ENCODE measurements at places on chromosomes 13 and 19. TPM values are rescaled to one million over a fixed set of nuclear protein-coding genes. Genes with fewer than 3 reads are reported as not detected.

GRCh38 chr13:34414616-34415015, 527.5 kb upstream of the NBEA start:
- no peaks in the 10 kb centered on the region for H3K36me3 ChIP-seq
- H3K4me3 ChIP-seq = no peak overlapping the region
- no peaks in the 10 kb centered on the region for H3K4me1 ChIP-seq
- H3K27me3 ChIP-seq = no peaks in the 10 kb centered on the region

DNA sequence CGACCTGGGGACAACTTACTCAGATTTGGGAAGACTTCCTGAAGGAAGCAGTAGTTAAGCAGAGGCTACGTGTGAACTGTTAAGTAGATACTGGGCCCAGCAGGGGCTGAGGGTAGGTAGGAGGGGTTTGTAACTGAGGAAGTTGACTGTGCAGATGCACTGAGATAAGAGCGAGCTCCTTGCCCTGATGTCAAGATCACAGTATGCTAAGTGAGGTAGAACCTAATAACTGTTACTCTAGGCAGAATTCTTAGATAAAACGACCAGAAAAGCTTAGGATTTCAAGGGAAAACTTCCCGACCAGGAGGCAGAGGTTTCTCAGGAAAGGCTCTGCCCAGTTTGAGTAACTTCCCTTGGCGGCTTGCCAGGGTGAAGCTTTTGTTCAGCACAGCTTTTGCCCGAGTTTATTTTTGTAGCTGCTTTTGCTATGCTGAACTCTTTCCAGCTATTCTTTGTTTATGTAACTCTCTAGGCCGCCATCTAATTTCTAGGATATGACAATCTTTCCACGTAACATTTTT, 632.1 kb downstream of the DIAPH3 start:
- H3K36me3 ChIP-seq = no peaks in the 10 kb centered on the region
- no peak overlapping the region for H3K4me3 ChIP-seq
- H3K4me1 ChIP-seq = peaks cover 26% of the 10 kb centered on the region
- H3K27me3 ChIP-seq = no peaks in the 10 kb centered on the region
- DNase-seq = peak; percentile 87

DNA sequence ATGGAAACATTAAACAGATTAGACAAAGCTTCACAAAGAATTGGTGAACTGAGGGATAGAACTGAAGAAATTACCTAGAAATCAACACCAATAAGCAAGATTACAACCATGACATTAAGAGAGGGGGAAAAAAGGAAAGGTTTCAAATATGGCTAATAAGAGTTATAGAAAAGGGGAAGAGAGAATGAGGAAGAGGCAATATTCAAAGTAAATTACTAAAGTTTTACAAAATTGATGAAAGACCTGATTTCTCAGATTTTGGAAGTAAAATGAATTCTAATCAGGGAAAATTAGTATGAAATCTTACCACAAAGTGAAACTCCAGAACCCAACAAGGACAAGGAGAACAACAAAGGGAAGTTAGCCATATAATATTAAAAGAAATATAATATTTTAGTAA, 187.4 kb downstream of the NBEA start:
- H3K27me3 ChIP-seq = no peaks in the 10 kb centered on the region
- DNase-seq = no peak
- no peaks in the 10 kb centered on the region for H3K4me1 ChIP-seq

DNA sequence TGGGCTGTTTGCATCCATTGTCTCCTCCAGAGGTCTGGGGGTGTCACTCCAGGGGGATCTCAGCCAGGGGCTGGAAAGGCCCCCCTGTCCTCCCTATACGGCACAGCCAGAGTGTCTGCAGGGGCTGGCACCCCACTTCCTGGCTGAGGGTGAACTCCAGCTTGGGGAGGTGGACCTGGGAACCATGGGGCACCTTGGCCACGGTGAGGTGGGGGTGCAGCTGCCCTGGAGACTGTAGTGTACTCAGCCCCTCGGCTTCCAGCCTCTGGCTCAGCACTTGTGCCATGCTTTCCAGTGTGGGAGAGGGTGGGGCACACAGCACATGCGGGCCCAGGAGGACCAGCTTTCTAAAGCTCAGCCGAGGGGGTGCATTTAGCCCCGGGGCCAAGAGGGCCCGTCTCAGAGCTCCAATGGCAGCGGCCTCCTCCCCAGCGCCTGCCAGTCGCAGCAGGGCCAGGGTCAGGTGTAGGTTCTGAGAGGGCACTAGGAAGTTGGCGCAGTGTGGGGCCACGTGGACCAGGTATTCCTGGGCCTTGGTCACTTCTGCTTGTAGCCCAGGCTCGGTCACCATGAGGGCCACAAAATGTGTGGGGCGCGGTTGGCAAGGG, 1.4 kb downstream of the LENG9 start:
- H3K27ac ChIP-seq = peak overlapping the region; percentile 99
- DNase-seq = no peak
- H3K36me3 ChIP-seq = peaks cover 52% of the 10 kb centered on the region
- H3K27me3 ChIP-seq = peaks cover 6% of the 10 kb centered on the region
- peaks cover 35% of the 10 kb centered on the region for H3K4me1 ChIP-seq
- peak overlapping the region; percentile 59 for H3K4me3 ChIP-seq

DNA sequence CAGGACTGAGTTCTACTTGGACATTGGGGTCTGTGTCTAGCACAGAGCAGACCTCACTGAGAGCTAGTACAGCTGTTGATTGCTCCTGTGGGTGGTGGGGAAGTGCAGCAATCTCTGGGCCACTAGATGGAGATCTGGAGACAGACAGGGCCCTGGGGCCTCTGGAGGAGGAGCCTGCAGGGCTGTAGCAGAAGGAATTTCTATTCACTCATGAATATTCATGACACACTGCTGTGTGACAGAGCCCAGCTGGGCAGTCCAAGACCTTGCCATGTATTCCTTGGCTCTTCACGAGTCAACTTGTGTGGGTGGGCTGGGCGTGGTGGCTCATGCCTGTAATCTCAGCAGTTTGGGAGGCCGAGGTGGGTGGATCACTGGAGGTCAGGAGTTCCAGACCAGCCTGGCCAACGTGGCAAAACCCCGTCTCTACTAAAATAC, 37.5 kb downstream of the SUGP2 start:
- peaks cover 13% of the 10 kb centered on the region for H3K4me1 ChIP-seq
- no peak overlapping the region for H3K27ac ChIP-seq
- peak; percentile 44 for DNase-seq
- peaks cover 51% of the 10 kb centered on the region for H3K36me3 ChIP-seq

DNA sequence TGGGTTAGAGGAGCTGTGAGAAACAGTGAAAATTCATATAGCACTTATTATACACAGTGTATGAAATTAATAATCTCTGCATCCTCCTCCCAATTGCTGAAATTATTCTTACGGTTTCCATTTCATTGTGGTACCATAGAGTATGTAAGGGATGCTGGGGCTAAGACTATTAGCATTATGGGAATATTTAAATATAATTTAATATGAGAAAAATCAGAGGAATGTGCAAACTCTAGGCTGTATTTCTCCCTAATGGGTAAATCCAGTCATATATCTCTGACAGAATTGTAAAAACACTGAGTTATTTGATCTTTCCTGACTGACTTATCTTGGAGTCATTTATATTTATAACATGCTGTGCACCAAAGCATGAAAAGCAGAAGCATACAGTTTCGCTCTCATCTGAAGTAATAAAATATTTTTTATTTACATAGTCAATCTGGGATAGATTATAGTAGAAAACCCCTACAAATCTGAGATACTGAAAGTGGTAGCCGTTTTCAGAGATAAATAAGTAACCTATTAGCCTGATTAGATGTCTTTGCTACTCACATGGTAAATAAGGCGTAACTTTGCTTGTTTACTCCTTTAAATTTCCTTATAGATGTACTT, 34.9 kb downstream of the LRCH1 start:
- H3K4me3 ChIP-seq = no peak overlapping the region
- H3K4me1 ChIP-seq = peaks cover 19% of the 10 kb centered on the region
- no peaks in the 10 kb centered on the region for H3K36me3 ChIP-seq
- DNase-seq = no peak
- H3K27ac ChIP-seq = no peak overlapping the region

- peaks cover 36% of the 10 kb centered on the region for H3K4me1 ChIP-seq
- DNase-seq = no peak
- no peaks in the 10 kb centered on the region for H3K27me3 ChIP-seq
- H3K27ac ChIP-seq = no peak overlapping the region
- H3K36me3 ChIP-seq = no peaks in the 10 kb centered on the region
Measured at GRCh38 chr13:52161181-52161646, 1.8 kb upstream of the NEK3 start.

GRCh38 chr19:4088975-4089374, 22.3 kb upstream of the ZBTB7A start:
- peaks cover 43% of the 10 kb centered on the region for H3K36me3 ChIP-seq
- no peaks in the 10 kb centered on the region for H3K27me3 ChIP-seq
- H3K4me3 ChIP-seq = peak overlapping the region; percentile 47
- H3K4me1 ChIP-seq = no peaks in the 10 kb centered on the region

DNA sequence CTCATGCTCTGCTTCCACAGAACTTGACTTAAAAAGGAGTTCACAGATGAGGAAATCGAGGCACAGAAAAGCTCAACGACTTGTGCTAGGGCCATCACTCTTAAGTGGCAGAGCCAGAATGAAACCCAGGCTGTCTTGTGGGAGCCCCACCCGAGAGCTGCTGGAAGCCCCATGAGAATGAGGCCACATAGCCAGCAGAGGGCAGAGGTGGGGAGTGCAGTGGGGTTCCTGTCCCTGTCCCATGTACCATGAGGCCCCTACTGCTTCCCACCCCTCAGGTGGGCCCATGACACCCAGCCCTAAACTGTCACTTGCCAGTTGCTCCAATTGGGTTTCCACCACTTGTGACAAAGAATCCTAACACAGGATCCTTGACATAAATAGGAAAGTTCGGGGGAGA, 175.9 kb downstream of the IRS2 start:
- H3K27me3 ChIP-seq = no peaks in the 10 kb centered on the region
- H3K36me3 ChIP-seq = no peaks in the 10 kb centered on the region
- H3K27ac ChIP-seq = no peak overlapping the region
- H3K4me1 ChIP-seq = no peaks in the 10 kb centered on the region

GRCh38 chr13:29750183-29750530, 100.3 kb downstream of the UBL3 start:
- no peaks in the 10 kb centered on the region for H3K27me3 ChIP-seq
- H3K36me3 ChIP-seq = no peaks in the 10 kb centered on the region
- H3K4me3 ChIP-seq = no peak overlapping the region
- H3K27ac ChIP-seq = no peak overlapping the region
- DNase-seq = no peak
- no peaks in the 10 kb centered on the region for H3K4me1 ChIP-seq

- H3K27me3 ChIP-seq = no peaks in the 10 kb centered on the region
- peak overlapping the region; percentile 91 for H3K4me3 ChIP-seq
- no peaks in the 10 kb centered on the region for H3K36me3 ChIP-seq
- peak; percentile 51 for DNase-seq
Measured at GRCh38 chr13:75480671-75481175, 1.2 kb downstream of the TBC1D4 start.

DNA sequence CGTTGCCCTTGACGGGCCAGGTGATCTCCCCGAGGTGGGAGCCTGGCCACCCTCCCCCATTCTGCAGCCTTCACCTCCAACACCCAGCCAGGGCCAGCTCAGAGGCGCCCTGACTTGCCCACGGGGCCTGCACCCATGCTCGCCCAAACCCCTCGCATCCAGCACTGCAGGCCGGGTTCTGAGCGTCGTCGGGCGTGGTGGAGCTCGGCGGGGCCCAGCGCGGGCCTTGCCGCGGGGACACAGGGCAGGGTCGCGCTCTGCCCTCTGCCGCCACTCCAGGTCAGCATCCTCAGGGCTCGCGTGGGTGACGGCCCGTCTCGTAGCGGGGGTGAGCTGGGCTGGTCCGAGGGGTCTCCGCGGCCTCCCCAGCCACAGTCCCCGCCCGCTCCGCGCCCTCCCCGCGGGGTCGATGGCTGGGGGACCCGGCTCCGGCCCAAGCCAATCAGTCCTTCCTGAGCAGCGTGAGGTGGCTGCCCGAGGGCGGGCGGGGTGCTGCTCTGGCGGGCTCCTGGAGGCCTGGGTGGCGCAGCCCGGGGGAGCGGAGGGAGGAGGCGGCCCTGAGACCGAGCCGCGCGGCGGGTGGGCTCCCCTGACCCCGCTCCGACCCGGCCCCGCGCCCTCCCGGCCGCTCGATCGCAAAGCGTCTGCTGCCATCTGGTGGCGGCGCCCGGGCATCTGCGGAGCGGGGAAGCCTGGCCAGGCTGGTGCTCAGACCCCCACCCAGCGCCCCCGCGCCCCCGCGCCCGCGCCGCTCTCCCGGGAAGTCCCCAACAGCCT, 61.4 kb downstream of the CCNE1 start:
- no peaks in the 10 kb centered on the region for H3K27me3 ChIP-seq
- DNase-seq = peak; percentile 59
- peaks cover 12% of the 10 kb centered on the region for H3K4me1 ChIP-seq
- no peak overlapping the region for H3K27ac ChIP-seq
- H3K36me3 ChIP-seq = no peaks in the 10 kb centered on the region

DNA sequence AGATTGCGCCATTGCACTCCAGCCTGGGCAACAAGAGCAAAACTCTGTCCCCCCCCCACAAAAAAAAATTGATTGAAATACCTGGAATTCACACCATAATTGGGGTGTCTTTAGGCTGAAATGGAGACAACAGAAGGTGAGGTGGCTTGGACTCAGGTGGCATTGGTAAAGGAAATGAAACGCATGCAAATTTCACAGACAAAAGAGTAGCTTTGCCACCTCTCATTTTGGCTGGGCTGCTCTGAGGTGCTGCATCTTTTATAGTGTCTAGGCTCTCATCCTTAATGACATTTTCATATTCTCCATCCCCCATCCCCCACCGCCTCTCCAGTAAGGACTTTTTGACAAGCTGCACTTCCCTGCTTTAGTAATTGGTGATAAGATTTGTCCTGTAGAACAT, 6.9 kb downstream of the UBE2L5 start:
- no peaks in the 10 kb centered on the region for H3K36me3 ChIP-seq
- no peaks in the 10 kb centered on the region for H3K27me3 ChIP-seq
- no peak overlapping the region for H3K27ac ChIP-seq
- no peak for DNase-seq

- no peaks in the 10 kb centered on the region for H3K27me3 ChIP-seq
- no peak overlapping the region for H3K27ac ChIP-seq
- H3K36me3 ChIP-seq = no peaks in the 10 kb centered on the region
- no peak for DNase-seq
- H3K4me1 ChIP-seq = no peaks in the 10 kb centered on the region
Measured at GRCh38 chr13:56528040-56528790, 612.5 kb upstream of the PRR20A start.

DNA sequence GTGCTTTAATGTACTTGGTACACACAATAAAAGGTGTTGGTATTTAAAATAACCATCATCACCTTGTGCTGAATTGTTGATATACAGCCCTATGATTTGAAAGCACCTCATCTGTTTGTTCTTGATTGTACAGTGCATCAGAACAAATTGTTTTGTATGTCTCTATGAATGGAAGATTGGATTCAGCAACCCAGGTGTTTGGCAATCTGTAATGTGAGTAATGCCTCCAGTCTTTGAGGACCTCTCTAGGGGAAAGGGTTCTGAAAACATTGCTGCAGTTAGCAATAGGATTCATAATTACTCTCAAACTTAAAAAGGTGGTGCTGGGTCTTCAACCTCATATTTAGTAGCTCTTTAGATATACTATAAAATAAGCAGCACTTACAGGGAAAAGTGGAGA, 341.8 kb downstream of the OXGR1 start:
- no peaks in the 10 kb centered on the region for H3K36me3 ChIP-seq
- H3K27ac ChIP-seq = no peak overlapping the region
- DNase-seq = no peak
- H3K4me3 ChIP-seq = no peak overlapping the region

GRCh38 chr13:33115274-33115673, 99.1 kb downstream of the KL start:
- no peaks in the 10 kb centered on the region for H3K27me3 ChIP-seq
- H3K27ac ChIP-seq = no peak overlapping the region
- H3K36me3 ChIP-seq = peaks cover 74% of the 10 kb centered on the region

Gene CGB3
- total RNA-seq = not detected

Gene ZNF837
- total RNA-seq = 0.28 TPM

Gene TCF3
- total RNA-seq = 20.3 TPM

Gene PLIN5
- total RNA-seq = 35.2 TPM

Gene TMC4
- total RNA-seq = 2.3 TPM

Gene CD79A
- 0.45 TPM for total RNA-seq

Gene MAST1
- total RNA-seq = 0.27 TPM
